Mesothelial cell of epicardium (in vitro differentiated cells): ENCODE measurements at places on chromosomes 1 and 21. TPM values are rescaled to one million over a fixed set of nuclear protein-coding genes. Genes with fewer than 3 reads are reported as not detected.

GRCh38 chr21:39125752-39126485, 57.3 kb downstream of the PSMG1 start:
- DNase-seq: no peak
- H3K27me3 ChIP-seq: no peaks in the 10 kb centered on the region
- H3K27ac ChIP-seq: peak overlapping the region; percentile 9
- no peak overlapping the region for H3K4me3 ChIP-seq
- H3K4me1 ChIP-seq: peaks cover 2% of the 10 kb centered on the region

- H3K27ac ChIP-seq: peak overlapping the region; percentile 99
- no peak for DNase-seq
- peaks cover 40% of the 10 kb centered on the region for H3K4me1 ChIP-seq
- no peaks in the 10 kb centered on the region for H3K36me3 ChIP-seq
These were observed 908 bp downstream of the DDI2 start for GRCh38 chr1:15618077-15618654.

DNA sequence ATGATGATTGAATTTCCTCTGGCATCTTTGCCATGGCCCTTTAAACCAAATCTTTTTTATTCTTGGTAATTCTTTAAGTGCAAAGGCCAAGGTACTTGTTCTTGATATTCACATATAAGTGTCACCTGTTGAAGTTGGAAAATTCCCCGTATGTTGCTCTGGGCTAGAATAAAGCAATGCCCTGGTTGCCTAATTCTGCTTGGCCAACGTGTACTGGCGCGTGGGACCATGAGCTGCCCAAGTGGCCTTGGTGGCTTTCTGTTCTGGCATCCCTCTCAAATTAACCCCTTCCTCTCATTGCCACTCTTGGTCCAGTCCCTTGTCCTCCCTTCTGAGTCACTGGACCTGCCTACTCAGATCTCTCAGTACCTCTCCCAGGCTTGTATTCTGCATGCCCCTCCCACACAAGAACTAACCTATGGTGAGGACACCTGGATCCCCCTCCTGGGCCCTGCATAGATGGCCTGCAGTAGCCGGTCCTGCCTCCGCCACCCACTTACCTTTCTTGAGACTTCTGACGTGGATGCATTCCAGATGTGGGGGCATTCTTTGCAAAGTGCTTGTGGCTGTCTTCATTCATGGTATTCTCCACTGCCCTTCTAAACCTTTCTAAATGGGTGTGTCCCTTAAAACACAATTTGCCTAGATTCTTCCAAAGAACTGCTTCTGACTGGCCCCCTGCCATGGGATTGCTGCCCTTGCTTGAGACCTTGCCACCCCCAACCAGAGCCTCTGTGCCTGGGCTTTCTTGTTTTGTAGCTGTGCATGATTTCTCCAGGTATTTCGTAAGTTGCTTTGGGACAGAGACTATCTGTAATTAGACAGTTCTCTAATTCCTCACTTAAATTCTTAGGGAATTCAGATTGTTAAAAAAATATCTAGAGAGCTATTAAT, 152.4 kb downstream of the GALNT2 start:
- no peak overlapping the region for H3K4me3 ChIP-seq
- no peak overlapping the region for H3K27ac ChIP-seq
- DNase-seq: no peak
- peaks cover 8% of the 10 kb centered on the region for H3K4me1 ChIP-seq

- H3K27ac ChIP-seq: no peak overlapping the region
- no peak overlapping the region for H3K4me3 ChIP-seq
- no peaks in the 10 kb centered on the region for H3K27me3 ChIP-seq
- no peak for DNase-seq
These were observed 334.8 kb downstream of the RPS6KC1 start for GRCh38 chr1:213385806-213386324.

Gene MEF2D
- total RNA-seq: 37.4 to 40.9 TPM (median 37.8 TPM) in 3 replicates

DNA sequence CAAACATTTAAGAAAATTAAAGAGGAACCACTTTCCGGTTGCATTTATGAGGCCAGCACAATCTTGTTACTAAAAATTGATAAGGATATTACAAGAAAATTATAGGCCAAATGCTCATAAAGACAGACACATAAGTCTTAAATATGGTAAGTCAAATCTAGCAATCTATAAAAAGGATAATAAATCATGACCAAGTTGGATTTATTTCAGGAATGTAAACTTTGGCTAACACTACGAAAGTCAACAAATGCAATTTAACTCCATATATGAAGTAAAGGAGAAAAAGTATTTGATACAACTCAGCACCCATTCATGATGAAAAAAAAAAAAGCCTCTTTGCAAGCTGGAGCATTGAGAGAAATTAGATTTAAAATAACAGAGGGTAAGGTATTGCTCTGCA, 6.3 kb downstream of the HHAT start:
- no peak overlapping the region for H3K4me3 ChIP-seq
- no peak overlapping the region for H3K27ac ChIP-seq
- peaks cover 8% of the 10 kb centered on the region for H3K27me3 ChIP-seq
- no peaks in the 10 kb centered on the region for H3K36me3 ChIP-seq

DNA sequence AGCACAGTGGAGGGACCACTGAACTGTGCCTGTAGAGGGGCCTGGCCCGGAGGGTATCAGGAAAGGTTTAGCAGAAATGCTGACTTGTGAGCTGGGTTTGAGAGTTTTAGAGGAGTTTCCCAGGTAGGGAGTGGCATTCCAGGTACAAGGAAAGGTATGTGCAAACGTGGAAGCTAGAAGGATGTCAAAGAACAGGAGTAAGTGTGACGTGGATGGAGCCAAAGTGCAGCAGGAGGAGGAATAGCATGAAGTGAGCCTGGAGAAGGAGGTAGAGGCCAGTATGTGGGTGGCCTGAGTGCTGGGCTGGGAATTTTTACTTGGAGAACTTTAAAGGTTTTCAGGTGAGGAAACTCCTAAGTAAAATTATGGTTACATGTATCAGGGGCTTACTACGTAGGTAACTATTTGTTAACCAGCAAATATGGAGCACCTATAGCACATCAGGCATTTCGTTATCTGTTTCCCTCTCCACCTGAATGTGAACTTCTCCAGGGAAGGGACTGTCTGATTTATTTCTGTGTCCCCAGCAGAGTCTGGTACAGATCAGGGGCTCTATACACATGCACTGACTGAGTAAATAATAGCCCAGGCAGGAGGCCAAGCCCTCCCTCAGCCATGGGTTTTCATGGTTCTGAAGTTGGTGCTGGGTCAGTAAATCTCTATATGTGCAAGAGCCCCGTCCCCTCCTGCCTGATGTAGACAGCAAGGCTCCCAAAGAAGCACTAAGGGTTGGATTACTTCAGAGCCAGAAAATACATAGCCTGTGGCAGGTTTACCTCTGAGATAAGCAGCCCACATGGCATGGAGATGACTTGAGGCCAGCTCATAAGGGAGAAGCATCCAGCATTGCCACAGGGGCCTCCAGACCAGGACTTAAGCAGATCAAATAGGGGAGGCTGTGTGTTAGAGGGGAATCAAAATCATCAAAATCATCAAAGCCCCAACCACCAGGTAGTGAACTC, 43.4 kb downstream of the CDCP2 start:
- no peak for DNase-seq
- no peaks in the 10 kb centered on the region for H3K4me1 ChIP-seq
- H3K27ac ChIP-seq: no peak overlapping the region
- no peak overlapping the region for H3K4me3 ChIP-seq
- no peaks in the 10 kb centered on the region for H3K36me3 ChIP-seq

DNA sequence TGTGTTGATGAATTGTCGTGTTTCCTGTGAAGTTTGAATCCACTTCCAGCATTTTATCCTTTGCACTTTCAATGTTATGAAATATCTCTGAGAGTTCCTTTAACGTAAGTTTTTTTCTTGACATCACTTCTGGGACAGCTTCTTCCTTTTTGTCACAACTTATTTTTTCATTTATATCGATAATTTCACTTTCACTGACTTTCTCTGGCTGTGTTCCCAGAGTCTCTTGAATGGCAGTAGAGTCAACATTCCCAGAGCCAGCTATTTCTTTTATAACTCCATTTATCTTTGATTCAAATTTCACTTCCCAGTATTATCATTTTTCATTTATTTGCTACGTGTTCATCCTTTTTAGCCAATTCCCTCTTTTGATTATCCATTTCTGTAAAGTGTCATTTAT, 256.5 kb downstream of the PAPPA2 start:
- H3K4me3 ChIP-seq: no peak overlapping the region
- H3K27ac ChIP-seq: no peak overlapping the region
- DNase-seq: no peak
- H3K27me3 ChIP-seq: no peaks in the 10 kb centered on the region
- no peaks in the 10 kb centered on the region for H3K36me3 ChIP-seq

- H3K27ac ChIP-seq: no peak overlapping the region
- DNase-seq: no peak
- H3K27me3 ChIP-seq: no peaks in the 10 kb centered on the region
These were observed 9.0 kb downstream of the LRRC47 start for GRCh38 chr1:3787349-3787715.

- H3K27me3 ChIP-seq: no peaks in the 10 kb centered on the region
- H3K4me1 ChIP-seq: peaks cover 6% of the 10 kb centered on the region
- no peak overlapping the region for H3K27ac ChIP-seq
- DNase-seq: no peak
These were observed 16.2 kb downstream of the MIER1 start for GRCh38 chr1:66940981-66941380.

DNA sequence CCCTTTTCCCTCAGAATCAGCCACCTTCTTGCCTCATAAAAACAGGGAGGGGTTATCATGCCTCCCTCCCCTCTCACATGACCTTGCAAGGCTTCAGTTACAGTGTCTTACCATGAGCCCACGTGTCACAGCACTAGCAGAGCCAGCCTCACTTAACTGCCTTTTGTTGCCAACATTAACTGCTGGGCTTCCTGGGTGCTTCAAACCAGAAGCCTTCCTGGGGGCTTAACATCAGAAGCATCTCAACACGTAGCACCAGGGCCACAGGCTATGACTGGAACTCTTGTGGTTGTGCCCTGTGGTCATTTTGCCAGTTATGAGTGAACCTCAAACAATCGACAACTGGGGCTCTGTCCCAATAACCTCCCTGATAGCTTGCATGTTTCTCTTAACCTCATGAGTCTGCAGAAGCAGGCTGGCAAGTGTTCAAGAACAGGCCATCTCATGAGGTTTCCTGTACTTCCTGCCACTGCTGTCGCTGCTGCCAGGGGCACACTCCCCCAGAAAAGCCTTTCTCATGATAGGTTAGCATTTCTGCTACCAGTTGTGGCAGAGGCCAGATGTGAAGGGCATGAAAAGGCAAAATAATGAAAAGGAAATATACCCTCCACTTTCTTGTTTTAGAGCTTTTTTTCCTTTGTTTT, 132.2 kb downstream of the GLUL start:
- H3K4me1 ChIP-seq: no peaks in the 10 kb centered on the region
- no peak overlapping the region for H3K4me3 ChIP-seq
- H3K27me3 ChIP-seq: peaks cover 1% of the 10 kb centered on the region
- no peak for DNase-seq
- H3K27ac ChIP-seq: no peak overlapping the region

DNA sequence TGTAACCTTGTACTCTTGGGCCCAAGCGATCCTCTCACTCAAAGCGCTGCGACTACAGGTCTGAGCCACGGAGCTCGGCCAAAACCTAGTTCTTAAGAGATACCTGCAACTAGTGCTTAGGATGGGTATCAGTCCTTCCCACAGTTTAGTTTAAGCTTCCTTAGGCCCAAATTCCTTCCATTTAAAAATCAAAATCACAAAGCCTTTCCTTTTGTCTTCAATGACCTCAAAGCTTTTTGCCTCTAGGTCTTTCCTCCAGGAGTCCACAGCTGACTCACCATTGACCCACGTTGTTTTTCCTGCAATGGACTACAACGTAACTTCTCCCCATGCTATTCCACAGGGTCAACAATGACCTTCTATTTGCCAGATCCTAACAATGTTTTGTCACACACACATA, 64.0 kb downstream of the APP start:
- H3K36me3 ChIP-seq: peaks cover 51% of the 10 kb centered on the region
- H3K27ac ChIP-seq: no peak overlapping the region

- no peak for DNase-seq
- peaks cover 2% of the 10 kb centered on the region for H3K36me3 ChIP-seq
- H3K4me1 ChIP-seq: peaks cover 6% of the 10 kb centered on the region
- H3K27ac ChIP-seq: no peak overlapping the region
These were observed 18.8 kb upstream of the FASLG start for GRCh38 chr1:172640111-172640510.

GRCh38 chr1:184051138-184051484, 419 bp upstream of the TSEN15 start:
- H3K27me3 ChIP-seq: peaks cover 1% of the 10 kb centered on the region
- peaks cover 32% of the 10 kb centered on the region for H3K4me1 ChIP-seq
- peak overlapping the region; percentile 98 for H3K27ac ChIP-seq

Gene HSPA13
- 42.0 to 45.0 TPM (median 44.2 TPM) in 3 replicates for total RNA-seq

Gene GNG12
- 40.5 to 43.0 TPM (median 40.5 TPM) in 3 replicates for total RNA-seq
